ENCODE measurements at places on chromosomes 16 and 17.

DNA sequence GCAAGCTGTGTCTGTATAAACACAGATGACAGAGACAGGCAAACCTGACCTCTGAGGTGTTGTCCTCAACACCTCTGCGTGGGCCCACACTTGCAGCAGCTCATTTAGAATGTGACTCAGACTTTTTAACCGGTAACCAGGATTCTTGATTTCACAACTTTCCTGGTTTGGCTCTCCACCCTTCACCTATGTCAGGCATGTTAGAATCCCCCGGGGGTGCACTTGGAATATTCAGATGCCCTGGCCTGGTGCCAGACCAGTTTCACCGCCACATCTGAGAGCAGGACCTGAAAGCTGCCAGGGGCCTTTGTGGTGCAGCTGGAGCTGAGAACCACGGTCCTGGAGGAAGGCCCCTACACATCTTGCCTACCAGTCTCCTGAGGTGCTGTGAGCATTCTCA lies 4.8 kb downstream of the DHODH start:
- no peaks in the 10 kb centered on the region for H3K4me1 ChIP-seq
- DNase-seq, result peak; percentile 76
- no peak overlapping the region for H3K4me3 ChIP-seq

DNA sequence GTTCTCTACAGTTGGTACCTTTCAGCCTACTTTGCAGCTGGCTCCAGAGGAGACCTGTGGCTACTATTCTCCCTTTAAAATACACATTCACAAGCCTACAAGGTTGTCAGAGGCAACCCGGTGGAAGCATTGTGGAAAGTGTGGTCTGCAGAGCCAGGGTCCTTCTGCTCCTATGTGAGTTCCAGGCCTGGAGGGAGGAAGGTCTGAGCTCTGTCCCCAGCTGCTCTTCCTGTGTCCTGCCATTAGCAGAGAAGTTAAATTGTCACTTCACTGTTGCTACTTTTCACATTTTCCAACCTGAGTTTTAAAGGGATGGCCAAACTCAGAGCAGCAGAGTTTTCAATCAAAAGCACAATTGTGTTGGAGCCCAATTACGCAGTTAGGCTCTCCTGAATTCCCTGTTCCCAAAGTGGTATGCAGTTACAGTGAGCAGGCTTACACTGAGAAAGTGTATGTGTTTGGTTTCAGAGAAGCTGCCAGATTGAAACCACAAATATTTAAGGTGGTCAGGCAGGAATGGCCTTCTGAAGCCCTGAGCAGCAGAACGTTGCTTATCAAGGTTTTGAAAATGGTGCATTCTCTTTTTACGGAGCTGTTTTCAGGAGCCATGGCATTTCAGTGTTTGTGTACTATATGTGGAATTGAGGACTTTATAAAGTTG lies 25.0 kb downstream of the MAP3K3 start:
- peak; percentile 26 for DNase-seq
- no peaks in the 10 kb centered on the region for H3K36me3 ChIP-seq
- H3K27me3 ChIP-seq, result no peaks in the 10 kb centered on the region
- peaks cover 12% of the 10 kb centered on the region for H3K4me1 ChIP-seq

DNA sequence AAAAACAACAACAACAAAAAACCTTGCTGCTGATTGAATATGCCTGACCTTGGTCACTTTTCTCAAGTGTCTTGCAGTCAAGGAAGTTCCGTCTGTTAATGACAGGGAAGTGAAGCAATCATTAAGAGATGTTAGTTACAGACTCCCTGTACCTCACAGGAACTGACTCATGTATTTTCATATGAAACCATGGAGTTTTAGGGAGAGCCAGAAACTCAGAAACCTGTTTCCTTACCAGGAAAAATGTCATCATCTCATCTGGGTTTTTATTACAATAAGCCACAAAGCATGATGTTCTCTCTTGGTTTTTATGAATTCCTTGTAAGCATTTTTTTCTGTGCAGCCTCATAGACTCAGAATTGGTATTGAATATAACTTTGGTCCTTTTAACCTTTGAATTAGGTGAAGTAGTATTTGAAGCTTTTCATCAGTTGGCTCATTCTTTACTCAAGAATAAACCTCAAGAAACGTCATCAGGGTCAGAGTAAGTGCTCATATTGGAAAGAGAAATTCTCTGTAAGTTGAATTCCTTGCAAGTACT lies 10.3 kb downstream of the LYRM1 start:
- no peak overlapping the region for H3K4me3 ChIP-seq
- H3K27me3 ChIP-seq, result no peaks in the 10 kb centered on the region
- no peaks in the 10 kb centered on the region for H3K36me3 ChIP-seq
- peaks cover 9% of the 10 kb centered on the region for H3K4me1 ChIP-seq
- DNase-seq, result no peak
- H3K27ac ChIP-seq, result no peak overlapping the region

- peak; percentile 42 for DNase-seq
- H3K27ac ChIP-seq, result no peak overlapping the region
- no peaks in the 10 kb centered on the region for H3K27me3 ChIP-seq
- H3K36me3 ChIP-seq, result no peaks in the 10 kb centered on the region
Measured at GRCh38 chr16:81723098-81723723, 55.9 kb upstream of the PLCG2 start.

- H3K4me1 ChIP-seq, result no peaks in the 10 kb centered on the region
- no peak overlapping the region for H3K4me3 ChIP-seq
- no peak for DNase-seq
Measured at GRCh38 chr17:48679385-48680096, 42.8 kb downstream of the PRAC1 start.

GRCh38 chr16:88317613-88317965 lies 65.2 kb upstream of the ZNF469 start:
- no peak overlapping the region for H3K4me3 ChIP-seq
- H3K4me1 ChIP-seq, result peaks cover 10% of the 10 kb centered on the region
- H3K27me3 ChIP-seq, result no peaks in the 10 kb centered on the region
- no peaks in the 10 kb centered on the region for H3K36me3 ChIP-seq

- DNase-seq, result no peak
- H3K36me3 ChIP-seq, result peaks cover 23% of the 10 kb centered on the region
- H3K4me3 ChIP-seq, result peak overlapping the region; percentile 2
- no peak overlapping the region for H3K27ac ChIP-seq
- no peaks in the 10 kb centered on the region for H3K27me3 ChIP-seq
Measured at GRCh38 chr16:74667255-74667700, 601 bp upstream of the RFWD3 start.

DNA sequence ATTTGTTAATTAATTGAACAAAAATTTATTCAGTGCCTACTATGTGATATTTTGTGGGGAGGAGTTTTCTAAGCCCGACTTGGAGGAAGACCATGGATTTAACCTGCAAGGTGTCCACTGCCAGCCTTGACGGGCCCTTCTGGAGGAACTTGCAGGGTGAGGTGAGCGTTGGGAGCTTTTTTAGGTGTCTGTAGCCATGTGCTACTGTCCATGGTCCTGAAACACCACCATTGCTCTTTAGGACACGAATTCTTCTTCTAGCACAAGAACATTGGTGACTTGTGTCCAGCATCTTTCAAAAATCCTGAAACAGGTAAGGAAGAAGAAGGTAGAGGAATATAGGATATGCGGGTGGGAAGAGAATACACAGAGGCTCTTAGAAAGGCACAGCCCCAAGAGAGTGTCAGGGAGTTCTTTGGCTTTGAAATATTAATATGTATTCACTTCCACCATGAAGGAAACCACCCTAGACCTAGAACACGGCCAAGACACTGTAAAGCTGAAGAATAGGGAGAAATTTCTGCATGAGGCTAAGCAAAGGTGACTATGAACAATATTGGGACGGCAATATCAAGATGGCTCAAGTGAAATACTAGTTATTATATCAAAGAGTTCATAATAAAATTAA lies 27.9 kb upstream of the OR4D1 start:
- H3K36me3 ChIP-seq, result no peaks in the 10 kb centered on the region
- no peak overlapping the region for H3K27ac ChIP-seq
- H3K4me1 ChIP-seq, result no peaks in the 10 kb centered on the region
- H3K27me3 ChIP-seq, result no peaks in the 10 kb centered on the region
- DNase-seq, result peak; percentile 79
- H3K4me3 ChIP-seq, result no peak overlapping the region

GRCh38 chr16:85824161-85825135 lies 25.0 kb downstream of the COX4I1 start:
- H3K27me3 ChIP-seq, result no peaks in the 10 kb centered on the region
- H3K4me3 ChIP-seq, result no peak overlapping the region
- H3K4me1 ChIP-seq, result no peaks in the 10 kb centered on the region
- no peak overlapping the region for H3K27ac ChIP-seq
- no peaks in the 10 kb centered on the region for H3K36me3 ChIP-seq
- DNase-seq, result peak; percentile 40

- H3K4me3 ChIP-seq, result no peak overlapping the region
- no peaks in the 10 kb centered on the region for H3K4me1 ChIP-seq
- no peaks in the 10 kb centered on the region for H3K27me3 ChIP-seq
- H3K36me3 ChIP-seq, result peaks cover 49% of the 10 kb centered on the region
Measured at GRCh38 chr17:29514792-29515191, 52.0 kb downstream of the ABHD15 start.

DNA sequence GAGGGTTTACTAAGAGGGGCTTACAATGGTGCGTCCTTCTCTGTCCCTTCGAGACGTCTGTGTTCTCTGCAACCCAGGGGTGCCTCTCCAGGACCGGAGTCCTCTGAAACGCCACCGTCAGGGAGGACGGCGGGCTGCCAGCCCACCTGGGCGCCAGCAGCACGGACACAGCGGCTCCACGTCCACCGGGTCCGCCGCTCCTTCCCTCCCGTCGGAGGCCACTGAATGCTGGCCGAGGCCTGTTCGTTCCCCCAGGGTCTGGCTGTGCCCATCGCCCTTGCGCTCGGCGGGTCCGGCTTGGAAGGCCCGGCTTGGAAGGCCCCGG lies 403 bp downstream of the TEPSIN start:
- H3K4me1 ChIP-seq, result peaks cover 12% of the 10 kb centered on the region
- peak overlapping the region; percentile 92 for H3K4me3 ChIP-seq
- peaks cover 7% of the 10 kb centered on the region for H3K36me3 ChIP-seq

- H3K27ac ChIP-seq, result peak overlapping the region; percentile 85
- no peaks in the 10 kb centered on the region for H3K27me3 ChIP-seq
- DNase-seq, result peak; percentile 95
- peaks cover 21% of the 10 kb centered on the region for H3K4me1 ChIP-seq
- H3K4me3 ChIP-seq, result no peak overlapping the region
Measured at GRCh38 chr16:24525970-24526559, 13.3 kb upstream of the RBBP6 start.

DNA sequence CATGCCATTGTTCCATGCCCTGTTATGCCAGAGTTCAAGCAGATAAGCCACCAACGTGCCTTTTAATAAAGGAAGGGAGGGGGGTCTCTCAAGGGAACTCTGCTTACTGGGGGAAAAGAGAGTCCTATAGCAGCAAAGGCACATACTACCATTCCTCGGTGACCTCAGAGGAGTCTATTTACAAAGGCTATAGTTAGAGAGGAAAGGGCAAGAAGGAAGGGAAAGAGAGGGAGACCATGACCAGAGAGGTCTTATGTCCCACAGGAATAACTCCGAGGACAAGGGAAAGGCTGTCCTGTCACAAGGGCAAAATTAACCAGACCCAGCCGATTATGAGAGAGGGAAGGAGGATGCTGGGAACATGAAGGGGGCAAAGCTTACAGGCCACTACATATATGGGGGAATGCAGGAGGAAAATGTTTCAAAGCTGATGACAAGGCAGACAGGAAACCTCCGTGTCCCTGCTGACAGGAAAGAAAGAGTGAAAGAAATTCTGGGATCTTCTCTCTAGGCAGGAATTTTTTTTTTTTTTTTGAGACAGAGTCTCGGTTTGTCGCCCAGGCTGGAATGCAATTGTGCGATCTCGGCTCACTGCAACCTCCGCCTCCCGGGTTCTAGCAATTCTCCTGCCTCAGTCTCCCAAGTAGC lies 51.5 kb downstream of the HIC1 start:
- no peaks in the 10 kb centered on the region for H3K36me3 ChIP-seq
- no peaks in the 10 kb centered on the region for H3K27me3 ChIP-seq
- no peak overlapping the region for H3K4me3 ChIP-seq
- peaks cover 5% of the 10 kb centered on the region for H3K4me1 ChIP-seq

DNA sequence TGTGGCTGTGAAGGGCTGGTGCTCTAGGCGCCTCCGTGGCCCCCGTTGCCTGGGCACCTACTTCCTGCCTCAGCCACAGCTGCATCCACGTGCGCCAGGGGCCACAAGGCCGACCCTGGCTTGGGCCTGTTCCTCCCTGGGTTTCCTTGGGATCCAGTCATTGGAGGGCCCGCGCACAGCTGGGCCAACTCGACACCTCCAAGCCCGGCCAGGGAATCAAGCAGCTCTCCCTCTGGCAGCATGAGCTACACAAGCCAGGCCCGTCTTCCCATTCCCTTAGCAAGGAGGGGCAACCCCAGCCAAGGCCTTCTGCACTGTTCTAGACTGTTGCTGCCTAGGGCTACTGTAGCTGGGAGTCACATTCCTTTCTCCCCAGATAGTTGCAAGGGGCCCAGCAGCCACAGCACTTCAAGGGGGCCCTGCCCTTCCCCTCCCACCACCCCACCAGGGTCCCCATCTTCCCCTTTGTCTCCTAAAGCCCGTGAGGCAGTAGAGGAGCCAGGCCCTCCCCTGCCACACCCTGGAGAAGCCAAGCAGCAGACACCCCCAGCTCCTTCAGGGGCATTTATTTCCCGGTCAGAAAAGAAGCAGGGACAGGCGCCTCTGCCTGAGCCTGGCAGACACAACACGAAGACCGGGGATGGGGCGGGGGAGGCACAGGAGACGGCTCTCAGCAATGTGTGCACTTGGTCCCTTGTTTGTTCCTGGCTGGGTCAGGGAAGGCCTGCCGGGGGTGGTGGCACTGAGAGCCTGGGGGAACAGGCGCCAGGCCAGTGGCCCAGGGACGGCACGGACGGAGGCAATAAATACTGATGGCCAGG lies 3.8 kb downstream of the ARHGDIA start:
- DNase-seq, result no peak
- no peaks in the 10 kb centered on the region for H3K27me3 ChIP-seq
- H3K36me3 ChIP-seq, result peaks cover 52% of the 10 kb centered on the region
- H3K4me3 ChIP-seq, result no peak overlapping the region
- peak overlapping the region; percentile 82 for H3K27ac ChIP-seq

DNA sequence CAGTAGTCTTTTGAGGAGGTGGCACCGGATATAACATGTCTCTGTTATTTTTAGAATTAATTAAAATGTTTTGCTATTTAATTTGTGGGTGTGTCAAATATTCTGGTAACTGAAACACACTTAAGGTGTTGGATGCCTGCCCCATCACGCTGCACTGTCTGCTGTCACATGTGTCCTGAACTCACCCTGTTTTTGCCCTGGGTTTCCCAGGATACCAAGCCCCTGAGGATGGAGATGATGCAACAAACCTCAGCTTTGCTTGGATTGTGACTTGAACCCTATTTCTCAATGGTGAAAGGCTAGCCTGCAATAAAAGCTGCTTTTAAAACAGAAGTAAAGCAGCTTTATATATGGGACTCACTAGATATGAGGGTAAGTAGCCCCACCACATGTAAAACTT lies 11.5 kb upstream of the DUSP14 start:
- H3K4me1 ChIP-seq, result peaks cover 8% of the 10 kb centered on the region
- DNase-seq, result peak; percentile 9

GRCh38 chr16:87216841-87217275 lies 100.3 kb downstream of the C16orf95 start:
- H3K4me1 ChIP-seq, result peaks cover 4% of the 10 kb centered on the region
- DNase-seq, result no peak
- no peaks in the 10 kb centered on the region for H3K36me3 ChIP-seq
- no peak overlapping the region for H3K27ac ChIP-seq
- no peaks in the 10 kb centered on the region for H3K27me3 ChIP-seq
